ENCODE measurements at places on chromosomes 11 and 22.

DNA sequence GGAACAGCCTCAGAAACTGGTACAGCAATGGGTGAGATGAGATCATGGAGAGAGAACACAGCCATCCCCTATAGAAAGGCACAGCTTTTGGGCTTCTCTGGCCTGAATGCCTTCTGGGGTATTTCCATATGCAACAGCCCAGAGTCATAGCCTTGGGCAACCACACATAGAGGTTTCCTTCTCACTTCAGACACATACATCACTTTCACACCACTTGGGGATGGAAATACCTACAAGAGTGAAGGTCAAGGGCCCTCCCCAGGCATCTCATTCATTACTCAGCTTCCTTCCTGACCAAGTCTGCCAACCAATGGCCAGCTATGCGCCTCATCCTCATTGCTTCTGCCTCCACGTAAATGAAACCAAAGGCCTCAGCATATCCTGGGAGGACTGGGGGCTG lies 17.7 kb upstream of the OLFML1 start:
- DNase-seq, result no peak

- no peak for DNase-seq
Observed at GRCh38 chr11:45184640-45185039, 38.2 kb downstream of the PRDM11 start.

- DNase-seq, result no peak
Observed at GRCh38 chr22:19862619-19863246, 8.1 kb upstream of the GNB1L start.

- no peak for DNase-seq
Observed at GRCh38 chr11:6269994-6270393, 10.4 kb downstream of the CCKBR start.

GRCh38 chr22:46150655-46151477 lies 540 bp downstream of the PPARA start:
- no peak for DNase-seq

DNA sequence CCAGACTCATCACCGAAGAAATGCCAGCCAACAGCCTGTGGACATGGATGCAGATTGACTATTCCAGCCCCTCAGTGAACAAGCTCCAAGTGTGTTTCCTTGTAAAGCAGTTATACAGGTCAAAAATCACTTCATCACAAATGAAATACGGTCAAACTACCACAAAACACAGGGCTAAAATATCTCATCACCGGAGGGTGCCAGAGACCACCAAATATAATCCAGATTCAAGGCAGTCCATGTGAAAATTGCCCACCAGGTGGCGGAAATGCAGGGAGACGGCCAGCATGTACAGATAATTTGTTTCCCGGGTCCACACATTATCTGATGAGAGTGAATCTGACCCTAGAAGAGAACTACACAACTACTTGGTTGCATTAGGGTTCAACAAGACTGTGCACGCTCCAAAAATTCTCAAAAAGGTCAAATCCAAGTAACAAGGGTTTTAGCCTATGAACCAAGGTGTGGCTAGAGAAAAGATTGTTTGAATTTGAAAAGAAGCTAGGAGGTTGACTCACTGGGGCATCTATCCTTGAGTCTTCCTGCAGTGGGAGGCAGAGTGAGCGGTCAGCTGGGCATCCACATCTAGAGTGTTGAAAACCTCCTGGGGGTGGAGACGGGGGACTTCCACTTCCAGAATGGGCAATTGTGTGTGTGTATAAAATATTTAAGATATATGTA lies 71.7 kb downstream of the IGLL5 start:
- peak; percentile 25 for DNase-seq

DNA sequence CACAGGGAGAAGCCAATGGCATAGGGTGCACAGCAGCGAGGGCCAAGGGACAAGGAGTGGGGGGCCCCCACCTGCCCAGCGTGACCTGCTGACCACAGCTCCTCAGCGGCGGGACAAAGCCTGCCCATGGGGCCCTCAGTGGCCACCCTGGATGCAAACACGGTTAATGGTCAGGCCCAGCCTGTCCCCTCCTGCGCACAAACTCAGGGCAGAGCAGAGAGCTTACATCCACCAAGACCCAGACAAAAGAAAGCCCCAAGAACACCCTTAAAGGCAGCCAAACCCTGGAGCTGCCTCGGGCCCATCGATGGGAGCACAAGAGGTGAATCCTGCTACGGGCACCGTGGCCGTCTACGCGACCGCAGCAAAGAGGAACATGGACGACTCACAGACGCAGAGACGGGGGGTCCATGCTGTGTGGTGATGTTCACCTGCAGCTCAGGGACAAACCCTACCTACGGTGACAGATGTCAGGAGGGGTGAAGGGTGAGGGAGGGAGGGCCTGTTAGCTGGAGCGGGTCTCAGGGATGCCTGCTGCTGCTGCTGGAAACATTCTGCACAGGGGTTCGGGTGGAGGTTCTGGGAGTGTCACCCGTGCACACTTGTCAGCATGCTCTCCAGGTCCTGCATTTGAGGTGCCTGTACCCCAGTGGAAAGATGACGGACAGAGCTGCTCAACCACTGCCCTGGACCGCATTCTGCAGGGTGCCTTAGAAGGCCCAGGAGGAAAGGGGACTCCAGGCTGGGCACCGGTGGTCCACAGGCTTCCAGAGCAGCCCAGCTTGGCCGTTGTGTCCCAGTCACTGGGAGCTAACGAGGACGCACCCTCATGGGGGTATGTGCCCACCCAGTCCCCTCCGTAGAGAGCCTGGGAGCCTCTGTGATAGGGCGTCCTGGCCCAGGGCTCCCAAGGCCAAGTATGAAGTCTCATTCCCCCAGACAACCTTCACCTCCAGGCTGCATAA lies 11.6 kb downstream of the ASCL2 start:
- no peak for DNase-seq

DNA sequence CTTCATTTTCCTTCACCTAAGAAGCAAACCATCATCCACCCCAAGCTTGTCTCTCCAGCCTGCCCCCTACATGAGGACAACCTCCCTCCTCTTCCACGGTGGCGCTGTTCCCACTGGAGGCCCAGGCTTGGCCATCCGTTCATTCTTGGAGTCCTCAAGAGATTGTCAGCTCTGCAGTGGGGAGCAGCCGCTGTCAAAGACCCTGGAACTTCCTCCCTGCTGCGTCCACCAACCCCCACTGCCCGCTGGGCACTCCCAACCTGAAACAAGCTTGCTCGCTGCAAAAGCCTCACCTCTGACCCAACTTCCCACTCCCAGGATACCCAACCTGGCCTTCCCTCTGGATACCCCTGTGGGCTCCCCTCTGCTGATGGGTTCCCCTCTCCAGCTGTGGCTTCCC lies 10.4 kb upstream of the CD81 start:
- DNase-seq, result no peak

- no peak for DNase-seq
Observed at GRCh38 chr22:19807914-19808872, 46.5 kb downstream of the GNB1L start.

Data from SHP77 treated with DMSO at 0.1 percent for 48 hours (cell line).